Amygdala (tissue), 56 donors: ENCODE measurements at places on chromosomes 6 and 20.

DNA sequence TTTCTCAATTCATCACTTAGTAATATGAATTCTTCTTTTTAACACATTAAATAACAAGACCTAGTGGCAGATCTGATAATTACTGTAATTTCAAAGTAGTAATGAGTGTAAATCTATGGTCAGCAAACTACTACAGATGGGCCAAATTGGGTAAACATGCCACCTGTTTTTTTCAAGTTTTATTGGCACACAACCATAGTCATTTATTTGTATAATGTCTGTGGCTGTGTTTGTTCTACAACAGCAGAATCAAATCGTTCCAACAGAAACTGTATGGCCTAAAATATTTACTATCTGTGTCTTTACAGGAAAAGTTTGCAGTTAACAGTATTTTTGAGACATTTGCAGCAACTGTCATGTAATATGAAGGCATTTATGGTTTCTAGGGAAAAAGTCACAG is 86.1 kb upstream of the EYA2 start:
- no peak for DNase-seq

GRCh38 chr6:157203312-157203744 is 120.0 kb downstream of the TMEM242 start:
- no peak for DNase-seq

DNA sequence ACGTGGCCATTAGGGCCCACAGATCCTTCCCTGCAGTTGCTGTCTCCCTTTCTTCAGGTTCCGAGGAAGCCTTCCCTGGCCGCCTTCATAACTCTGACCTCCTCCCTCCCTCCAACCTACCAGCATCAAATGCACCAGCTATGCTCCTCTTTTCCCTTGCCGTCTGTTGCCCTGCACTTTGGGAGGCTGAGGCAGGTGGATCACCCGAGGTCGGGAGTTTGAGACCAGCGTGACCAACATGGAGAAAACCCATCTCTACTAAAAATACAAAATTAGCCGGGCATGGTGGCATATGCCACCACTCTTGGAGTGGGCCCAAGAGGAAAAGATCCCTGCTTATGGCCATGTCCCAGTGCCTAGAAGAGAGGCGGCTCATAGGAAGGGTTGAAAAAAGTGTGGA is 31.8 kb downstream of the RNASET2 start:
- no peak for DNase-seq

- DNase-seq = no peak
These were observed 33.0 kb upstream of the POU5F1 start for GRCh38 chr6:31203345-31203979.

DNA sequence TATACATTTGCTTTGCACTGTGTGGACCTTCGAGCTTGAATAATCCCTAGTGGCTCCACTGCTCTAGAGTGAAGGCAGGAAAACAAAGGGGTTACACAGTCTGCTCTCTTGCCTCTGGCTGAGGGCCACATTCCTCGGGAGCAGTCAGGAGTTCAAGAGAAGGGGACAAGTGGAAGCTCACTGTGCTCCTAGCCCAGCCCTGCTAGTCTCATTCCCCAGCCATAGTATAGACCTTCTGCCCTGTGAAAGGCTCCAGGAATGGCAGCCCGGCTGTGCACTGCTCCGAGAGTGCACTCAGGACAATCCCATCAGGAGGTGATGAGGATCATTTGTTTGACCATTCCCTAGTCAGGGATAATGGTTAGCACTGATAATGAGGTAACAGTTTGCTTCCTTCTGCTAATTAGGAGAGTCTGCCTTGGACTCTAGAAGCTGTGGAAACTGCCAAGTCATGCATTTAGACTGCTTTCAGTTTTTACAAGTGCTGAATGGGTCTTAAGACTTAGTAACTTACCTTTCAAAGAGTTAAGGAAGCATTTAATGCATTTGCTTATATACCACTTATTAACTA is 8.5 kb downstream of the IYD start:
- DNase-seq = no peak

GRCh38 chr6:34855463-34855862 is 32.4 kb downstream of the TAF11 start:
- DNase-seq = no peak

DNA sequence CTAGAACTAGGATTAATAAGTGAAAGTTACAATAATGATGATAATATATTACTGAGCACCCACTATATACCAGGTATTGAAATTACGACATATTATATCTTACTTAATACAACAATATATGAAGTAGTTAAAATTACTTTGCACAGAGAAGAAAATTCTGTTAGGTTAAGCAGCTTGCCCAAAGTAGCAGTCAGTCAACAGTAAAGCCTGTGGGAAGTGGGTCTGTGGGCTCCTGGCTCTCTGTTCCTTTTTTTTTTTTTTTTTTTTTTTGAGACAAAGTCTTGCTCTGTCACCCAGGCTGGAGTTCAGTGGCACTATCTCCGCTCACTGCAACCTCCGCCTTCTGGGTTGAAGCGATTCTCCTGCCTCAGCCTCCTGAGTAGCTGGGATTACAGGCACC is 4.8 kb upstream of the GTF2H4 start:
- no peak for DNase-seq

DNA sequence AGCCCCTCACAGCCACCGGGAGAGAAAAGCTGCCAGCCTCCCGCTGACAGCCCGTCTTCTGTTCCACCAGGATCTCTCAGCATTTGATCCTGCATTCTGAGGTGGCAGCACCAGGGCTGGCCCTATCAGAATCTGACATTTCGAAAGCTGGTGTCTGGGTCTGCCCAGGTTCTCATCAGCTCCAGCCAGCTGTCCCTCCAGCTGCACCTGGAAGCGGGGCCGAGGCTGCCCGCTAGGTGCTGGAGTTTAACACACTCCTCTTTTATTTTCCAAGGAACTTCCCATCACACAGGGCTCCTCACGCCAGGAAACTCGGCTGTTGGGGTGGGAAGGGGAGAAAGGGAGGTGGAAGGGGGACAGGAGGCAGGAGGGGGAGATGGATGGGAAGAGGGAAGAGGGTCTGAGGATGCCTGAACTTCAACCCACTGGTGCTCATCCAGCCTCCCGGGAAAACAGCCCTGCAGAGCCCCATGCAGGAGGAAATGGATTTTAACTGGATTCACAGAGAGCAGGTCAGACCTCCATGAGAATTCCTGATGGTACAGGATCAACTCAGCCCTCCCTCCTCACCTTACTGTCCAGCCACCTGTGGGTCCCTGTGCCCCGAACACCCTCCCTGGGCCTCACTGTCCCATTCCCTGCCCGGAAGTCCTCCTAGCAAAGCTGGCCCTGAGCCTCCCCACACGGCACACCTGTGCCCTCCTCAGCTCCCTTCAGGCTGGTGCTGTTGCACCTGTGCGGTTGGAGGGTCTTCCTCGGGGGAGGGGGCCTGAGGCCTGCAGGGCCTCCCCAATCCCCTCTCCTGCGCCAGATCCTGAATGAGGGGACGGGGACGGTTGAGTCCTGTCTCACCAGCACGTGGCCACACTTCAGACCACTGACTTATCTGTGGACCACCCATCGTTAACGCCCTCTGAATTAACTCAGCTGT is 3.9 kb upstream of the LSM14B start:
- no peak for DNase-seq

- DNase-seq = no peak
These were observed 305.7 kb upstream of the FLRT3 start for GRCh38 chr20:14643146-14643545.

GRCh38 chr20:51131811-51132210 is 108.9 kb upstream of the KCNG1 start:
- DNase-seq = no peak

DNA sequence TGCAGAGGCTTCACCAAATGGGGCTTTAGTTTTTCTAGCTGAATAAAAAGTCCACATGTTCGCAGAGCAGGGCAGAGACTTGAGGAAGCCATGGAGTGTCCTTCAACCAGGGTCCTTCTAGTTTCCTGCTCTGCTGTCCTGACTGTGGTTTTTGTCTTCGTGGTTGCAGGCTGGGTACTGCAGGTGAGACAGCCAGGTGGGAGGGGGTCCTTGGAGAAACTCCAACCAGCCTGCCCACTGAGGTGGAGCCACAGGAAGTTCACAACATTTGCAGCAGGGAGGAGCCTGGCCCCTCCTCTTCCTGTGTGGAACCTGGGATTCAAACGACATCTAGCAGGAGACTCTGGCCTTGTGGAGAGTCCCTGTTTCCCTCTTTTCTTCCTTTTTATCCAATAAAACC is 68.8 kb upstream of the MYLIP start:
- no peak for DNase-seq

DNA sequence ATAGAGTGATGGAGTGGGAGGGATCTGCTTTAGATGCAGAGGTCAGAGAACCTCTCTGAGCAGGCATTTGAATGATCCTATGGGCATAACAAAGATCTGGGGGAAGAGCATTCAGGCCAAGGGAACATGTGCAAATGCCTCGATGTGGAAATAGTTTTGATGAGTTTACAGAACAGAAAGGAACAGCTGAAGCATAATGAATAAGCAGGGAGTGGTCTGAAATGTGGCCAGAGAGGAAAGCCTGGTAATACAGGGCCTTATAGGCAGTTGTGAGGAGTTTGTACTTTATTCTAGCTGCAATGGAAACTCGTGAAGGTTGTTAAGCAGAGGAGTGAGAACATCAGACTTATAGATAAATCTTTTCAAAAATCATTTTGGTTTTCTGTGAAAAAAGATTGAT is 33.0 kb upstream of the ME1 start:
- no peak for DNase-seq

- no peak for DNase-seq
These were observed 10.5 kb downstream of the SNX3 start for GRCh38 chr6:108250240-108250866.

- DNase-seq = no peak
These were observed 3.2 kb downstream of the MARCKS start for GRCh38 chr6:113860181-113860955.

DNA sequence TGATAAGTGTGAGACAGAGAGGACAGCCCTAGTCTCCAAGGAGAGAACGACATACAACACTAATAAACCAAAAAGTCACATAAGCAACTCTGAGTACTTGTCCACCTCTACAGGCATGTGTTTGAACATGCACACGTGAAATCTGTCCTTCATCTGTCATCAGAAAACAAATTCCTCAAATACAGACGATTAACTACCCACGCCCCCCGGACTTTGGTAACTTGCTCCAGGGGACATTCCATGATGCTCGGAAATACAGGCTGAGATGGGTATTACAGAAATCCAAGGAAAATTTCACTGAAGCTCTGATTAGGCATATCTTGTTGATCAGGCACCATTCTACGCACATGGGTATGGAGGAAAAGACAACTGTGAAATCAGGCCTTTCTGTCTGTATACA is 57.8 kb downstream of the LYRM4 start:
- no peak for DNase-seq

DNA sequence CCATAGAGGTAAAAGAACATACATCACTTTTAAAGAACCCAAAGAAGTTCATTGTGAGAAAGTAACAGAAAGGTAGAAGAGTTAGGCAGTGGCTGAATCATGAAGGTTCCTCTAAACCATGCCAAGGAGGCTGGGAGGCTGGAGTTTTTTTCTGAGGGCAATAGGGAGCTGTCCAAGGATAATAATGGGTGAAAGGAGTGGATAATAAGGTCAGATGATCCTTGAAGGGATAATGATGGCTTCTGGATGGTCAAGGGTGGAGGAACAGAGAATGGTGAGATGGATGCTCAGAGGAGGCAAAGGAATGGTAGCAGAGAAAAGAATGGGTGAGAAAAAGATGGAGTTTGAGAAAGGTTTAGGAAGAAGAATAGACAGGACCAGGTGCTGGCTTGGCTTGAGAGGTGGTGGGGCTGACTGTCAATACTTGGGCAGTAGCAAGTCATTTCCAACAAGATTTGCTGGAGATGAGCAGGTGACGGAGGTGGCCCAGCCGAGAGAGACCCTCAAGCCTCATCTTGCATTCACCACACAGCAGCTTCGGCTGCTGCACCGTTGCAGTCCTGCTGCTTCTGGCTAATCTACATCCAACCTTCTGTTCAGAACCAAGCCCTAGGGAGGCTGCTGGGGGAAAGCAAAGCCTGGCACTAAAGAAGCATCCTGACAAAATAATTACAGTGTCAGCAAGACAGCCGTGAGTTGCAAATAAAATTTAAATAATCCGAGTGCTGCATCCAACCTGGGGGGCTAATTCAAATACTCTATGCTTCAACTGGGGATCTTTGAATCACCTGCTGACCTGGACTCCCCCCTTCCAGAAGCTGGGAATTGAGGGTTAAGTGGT is 131.2 kb upstream of the KCNG1 start:
- no peak for DNase-seq

- no peak for DNase-seq
These were observed 247.0 kb downstream of the ESR1 start for GRCh38 chr6:152054441-152054840.

GRCh38 chr20:11159728-11160127 is 485.9 kb upstream of the JAG1 start:
- DNase-seq = no peak

- no peak for DNase-seq
These were observed 29.2 kb downstream of the ID4 start for GRCh38 chr6:19866173-19866984.

DNA sequence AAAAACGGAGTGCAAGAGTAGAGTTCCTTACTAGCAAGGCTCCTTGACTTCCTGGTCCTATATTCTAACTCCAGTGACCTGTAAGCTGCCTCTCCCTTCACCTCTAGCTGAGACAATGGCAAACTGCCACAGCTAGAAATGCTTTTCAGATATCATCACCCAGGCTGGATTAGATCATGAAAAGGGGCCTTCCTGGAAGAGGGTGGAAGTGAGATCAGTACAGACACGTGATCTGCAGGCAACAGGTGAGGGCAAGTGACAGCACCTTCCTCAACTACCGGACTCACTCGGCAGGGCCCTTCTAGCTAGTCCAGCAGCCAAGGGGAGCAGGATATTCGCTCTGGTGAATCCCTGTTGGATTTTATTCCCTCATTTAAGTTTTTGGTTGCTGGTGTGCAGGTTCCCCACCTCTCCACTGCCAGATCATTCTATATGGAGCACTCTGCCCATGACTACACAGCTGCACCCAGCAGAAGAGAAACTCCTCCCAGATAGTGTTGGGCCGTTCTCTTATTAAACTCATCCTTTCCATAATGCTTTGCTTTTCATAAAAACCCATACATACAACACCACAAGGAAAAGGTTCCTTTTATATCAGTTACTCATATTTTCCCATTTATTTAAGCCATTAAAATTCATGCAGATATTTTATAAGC is 26.4 kb upstream of the FAM83C start:
- DNase-seq = no peak

DNA sequence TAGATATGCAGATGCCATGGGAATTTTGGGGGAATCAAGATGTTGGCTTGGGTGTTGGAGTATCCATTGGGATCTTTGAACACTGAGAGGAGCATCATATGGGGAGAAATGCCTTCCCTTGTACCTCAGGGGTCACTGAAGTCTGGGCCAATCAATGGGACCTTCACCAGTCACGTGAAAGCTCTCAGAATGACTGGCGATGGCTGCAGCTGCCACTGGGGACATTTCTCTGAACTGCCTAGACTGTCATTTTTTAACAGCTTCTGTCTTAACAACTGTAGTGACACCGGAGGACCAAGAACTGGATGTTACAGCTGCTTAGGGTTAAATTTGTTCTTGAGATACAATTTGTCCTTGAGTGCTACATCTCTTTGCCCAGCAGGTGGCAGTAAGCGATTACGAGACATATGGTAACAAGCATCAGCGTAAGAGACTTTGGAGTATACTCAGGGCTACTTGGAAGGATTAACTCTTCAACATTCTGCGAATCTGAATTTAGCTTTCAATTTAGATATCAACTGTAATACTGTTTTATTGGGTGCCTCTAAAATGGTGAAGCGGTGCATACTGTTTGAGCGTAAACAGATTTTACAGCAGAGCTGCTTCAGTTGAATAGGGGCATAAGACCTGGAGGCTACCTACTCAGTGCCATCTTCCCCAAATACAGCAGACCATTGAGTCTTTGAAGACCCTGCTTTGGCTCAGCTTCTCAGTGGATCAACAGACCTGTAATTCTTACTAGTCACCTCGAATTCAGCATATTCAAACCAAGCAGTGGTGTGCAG is 36.0 kb downstream of the CCN2 start:
- DNase-seq = peak; percentile 13

- DNase-seq = peak; percentile 30
These were observed 477.0 kb downstream of the C6orf118 start for GRCh38 chr6:164832410-164832809.
